ENCODE measurements at places on chromosomes 13 and 19.

DNA sequence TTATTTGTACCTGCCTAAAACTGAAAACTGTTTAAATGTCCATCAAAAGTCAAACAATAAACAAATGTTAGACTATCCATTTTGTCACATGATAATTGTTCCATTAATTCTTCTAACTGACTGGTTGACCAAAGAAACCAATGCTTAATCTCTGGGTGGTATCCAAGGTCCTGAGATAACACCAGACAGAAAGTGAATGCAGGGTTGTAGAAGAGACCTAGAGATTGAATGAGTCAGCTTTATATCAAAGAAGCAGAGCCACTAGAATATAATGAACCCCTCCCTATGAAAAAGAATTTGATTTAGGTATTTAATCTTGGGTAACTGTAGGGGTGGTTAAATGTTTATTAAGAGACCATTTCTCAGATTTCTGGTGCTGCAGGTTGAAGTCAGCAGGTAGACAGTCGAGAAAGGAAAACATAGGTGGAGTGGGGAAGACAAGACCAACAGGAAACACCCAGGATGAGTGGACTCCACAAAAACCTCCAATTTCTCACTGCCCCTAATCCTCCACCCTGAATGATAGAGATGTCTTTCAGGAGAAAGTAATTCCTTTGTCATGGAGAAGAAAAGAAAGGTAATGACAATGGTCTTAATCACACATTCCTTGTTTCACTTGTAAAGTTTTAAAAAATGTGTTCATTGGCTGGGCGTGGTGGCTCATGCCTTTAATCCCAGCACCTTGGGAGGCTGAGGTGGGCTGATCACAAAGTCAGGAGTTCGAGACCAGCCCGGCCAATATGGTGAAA, 536.4 kb downstream of the IRS2 start:
- no peak for DNase-seq

GRCh38 chr13:40058757-40059236, 403.3 kb downstream of the COG6 start:
- no peak for DNase-seq

GRCh38 chr13:20814224-20814910, 40.6 kb upstream of the EEF1AKMT1 start:
- no peak for DNase-seq

DNA sequence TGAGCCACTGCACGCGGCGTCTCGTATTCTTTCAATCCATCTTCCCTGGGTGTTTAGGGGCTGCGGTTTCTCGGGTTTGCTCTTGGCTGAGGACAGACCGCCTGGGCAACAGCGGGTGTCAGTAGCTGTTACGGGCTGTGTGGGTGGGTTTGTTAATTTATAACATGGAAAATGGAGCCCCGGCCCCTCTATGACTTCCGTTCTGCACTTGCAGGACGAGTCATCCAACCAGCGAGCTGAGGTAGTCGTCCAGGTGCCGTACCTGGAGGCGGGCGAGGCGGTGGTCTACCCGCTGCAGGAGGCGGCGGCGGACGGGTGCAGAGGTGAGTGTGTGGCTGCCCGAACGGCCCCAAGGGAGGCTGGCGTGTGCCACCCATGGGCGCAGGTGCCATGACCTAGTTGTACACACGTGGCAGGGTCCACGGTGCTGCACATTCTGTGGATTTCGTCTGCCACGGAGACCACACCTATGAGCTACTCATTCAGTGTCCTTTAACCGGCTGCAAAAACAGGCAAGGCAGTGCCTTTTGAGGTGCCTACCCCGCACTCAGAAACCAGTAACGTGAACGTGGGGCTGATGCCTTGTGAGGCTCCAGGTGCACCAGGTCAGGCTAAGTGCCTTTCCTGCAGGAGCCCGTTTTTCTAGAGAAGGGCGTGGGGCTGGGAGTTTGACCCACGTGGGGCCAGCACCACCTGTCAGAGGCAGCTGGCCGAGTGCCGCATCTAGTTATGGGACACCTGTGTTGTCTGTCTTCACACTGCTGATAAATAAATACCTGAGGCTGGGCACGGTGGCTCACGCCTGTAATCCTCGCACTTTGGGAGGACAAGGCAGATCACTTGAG, 10.9 kb downstream of the POLR2E start:
- no peak for DNase-seq

Data from hematopoietic multipotent progenitor cell treated with erythropoietin and hydrocortisone succinate and interleukin-3 and kit ligand, for 4 days (in vitro differentiated cells).